ENCODE measurements at places on chromosomes 11 and 22.

DNA sequence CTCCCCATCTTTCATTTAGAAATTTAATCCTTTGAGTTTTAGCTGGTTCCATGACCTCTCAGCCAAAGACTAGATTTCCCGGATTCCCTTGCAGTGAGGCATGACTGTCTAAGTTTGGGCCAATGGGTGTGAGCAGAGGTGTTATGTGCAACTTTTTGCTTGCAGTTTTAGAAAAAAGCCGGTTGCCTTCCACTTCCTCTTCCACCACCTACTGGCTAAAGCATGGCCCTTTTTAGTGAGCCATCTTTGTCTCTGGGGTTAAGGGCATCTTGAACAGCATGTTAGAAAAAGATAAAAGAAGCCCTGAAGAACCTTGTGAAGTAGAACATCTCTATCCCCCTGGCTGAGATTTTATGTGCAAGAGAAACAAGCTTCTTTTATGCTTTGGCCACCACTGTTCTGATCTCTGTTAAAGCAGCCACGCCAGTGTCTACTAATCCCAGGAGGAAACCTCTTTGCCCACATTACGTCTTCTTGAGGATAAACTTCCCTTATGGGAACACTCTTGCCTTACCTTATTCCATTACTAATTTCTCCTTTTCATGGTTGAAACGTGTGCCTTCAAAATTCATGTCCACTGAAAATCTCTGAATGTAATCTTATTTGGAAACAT lies 279.9 kb downstream of the TENM4 start:
- DNase-seq, result no peak

DNA sequence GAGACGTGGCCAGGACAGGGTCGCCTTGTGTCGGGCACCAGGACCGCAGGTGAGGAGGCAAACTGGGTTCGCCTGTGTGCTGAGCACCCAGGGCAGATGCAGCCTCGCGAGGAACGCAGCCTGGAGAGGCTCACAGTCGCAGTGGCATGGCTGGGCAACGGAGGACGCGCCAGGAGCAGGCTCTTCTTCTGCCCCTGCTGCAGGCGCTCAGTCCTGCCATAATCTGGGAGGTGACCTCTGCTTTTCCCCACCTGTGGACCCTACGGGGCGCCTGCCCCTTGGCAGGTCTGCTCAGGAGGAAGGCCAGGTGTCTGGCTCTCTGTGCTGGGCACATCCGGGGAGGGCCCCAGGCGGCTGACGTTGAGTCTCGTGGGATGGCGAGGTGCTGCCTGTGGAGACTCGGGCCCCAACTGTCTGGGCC lies 1136.2 kb downstream of the BRD1 start:
- DNase-seq, result no peak

- DNase-seq, result peak; percentile 43
These were observed 19.4 kb downstream of the HTR3A start for GRCh38 chr11:113994077-113994954.

GRCh38 chr11:19073454-19074415 lies 13.2 kb upstream of the MRGPRX2 start:
- no peak for DNase-seq

DNA sequence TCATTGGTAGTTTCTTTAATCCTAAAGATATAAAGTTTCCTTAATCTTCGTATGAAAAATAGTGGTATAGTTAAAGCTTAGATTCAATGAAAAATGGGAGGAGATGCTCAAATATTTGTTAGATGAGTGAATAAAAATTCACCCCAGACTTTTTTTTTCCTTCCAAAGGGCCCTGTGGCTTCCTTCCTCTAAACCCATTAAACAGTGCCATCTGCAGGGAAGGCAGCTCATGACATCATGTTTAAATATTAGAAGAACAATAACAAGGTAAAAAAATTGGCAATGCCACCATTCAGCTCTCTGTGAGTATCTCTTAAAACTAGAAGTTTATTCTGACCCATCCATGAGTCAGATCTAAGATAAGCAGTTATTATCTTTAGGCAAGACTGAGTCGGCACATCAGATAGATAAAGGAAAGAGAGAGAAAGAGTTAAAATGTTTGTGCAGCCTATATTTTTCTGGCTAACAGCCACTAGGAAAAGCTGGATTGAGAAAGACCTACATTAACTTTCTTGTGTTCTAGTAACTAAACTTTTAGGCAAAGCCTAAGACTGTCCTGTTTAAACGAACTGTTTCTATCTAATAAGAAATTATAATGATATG lies 19.1 kb upstream of the OOSP1 start:
- peak; percentile 29 for DNase-seq

- DNase-seq, result no peak
These were observed 52.7 kb upstream of the HTATIP2 start for GRCh38 chr11:20310596-20311394.

GRCh38 chr22:46500201-46500600 lies 37.2 kb downstream of the CELSR1 start:
- DNase-seq, result no peak

DNA sequence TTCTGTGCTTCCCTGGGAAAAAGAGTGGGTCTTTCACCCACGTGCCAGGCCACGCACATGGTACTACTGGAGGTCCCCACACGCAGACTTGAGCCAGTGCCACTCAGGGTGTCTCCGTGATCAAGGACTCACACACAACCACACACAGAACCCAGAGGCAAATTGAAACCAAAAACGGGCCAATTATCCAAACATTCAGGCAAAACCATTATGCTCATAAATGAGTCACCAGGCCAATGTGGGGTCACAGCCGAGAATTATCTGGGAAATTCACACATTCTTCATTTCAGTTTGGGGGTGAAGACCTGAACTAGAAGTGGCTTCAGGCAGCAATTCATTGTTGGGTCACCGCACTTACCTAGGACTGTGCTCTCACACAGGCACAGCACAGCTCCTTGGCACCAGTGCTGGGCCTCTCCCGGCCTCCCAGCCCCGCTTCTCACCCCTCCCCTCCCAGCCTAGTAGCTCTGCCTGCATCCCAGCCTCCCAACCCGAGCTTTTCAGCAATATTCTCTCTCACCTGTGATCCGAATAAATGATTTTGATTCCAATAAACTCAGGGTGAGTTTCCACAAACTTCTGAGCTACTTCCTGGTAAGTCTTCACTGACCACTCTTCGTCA lies 28.0 kb downstream of the ADA2 start:
- no peak for DNase-seq

DNA sequence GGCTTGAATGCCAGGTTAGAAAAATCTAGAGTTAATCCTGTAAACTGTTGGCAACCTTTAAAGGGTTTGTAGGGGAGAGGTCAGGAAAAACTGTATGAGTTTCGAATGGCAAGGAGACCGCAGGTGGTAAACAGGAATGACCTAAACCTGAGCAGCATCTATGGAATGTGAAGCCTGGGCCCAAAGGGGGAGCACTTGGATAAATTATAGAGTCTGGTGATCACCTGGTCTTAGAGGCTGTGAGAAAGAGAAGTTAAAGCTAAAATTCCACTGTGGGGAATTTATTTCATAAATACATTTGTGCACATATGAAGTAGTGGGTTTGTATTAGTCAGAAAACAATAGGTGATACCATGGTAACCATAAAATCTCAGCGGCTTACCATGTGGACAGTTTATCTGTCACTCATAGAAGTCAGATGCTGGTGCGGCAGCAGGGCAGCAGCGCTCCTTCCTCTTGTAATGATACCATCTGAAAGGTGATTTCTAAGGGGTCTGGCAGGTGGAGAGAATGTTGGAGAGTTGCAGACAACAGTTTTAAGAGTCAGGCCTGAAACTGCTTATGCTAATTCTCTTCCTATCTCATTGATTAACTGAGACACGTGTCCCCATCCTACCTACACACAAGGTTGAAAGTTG lies 1104.4 kb upstream of the CCDC90B start:
- DNase-seq, result no peak

GRCh38 chr11:64186492-64187165 lies 658 bp downstream of the STIP1 start:
- DNase-seq, result peak; percentile 64

DNA sequence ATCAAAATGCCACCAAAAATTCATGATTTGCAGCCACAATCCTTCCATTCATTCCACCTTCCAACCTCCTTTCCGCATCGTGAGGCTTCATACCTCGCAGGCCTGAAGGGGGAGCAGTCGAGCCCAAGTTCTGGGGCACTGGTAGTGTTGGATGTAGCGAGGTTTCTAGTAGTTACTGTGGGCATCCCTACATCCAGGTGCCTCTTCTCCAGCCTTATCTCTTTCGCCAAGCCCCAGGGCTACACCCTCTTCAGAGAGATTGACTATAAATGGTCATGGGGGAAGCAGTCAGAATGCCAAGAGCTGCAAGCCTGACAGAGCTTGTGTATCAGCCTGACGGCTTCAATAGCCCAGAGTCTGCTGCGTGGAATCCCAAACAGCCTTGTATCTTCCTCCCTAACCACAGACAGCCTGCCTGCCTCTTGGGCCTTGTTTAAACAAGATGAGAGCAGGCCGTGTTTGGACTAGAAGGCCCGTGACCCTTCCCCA lies 28.9 kb downstream of the CLMP start:
- DNase-seq, result no peak

- no peak for DNase-seq
These were observed 138.8 kb upstream of the UBASH3B start for GRCh38 chr11:122516686-122517085.

DNA sequence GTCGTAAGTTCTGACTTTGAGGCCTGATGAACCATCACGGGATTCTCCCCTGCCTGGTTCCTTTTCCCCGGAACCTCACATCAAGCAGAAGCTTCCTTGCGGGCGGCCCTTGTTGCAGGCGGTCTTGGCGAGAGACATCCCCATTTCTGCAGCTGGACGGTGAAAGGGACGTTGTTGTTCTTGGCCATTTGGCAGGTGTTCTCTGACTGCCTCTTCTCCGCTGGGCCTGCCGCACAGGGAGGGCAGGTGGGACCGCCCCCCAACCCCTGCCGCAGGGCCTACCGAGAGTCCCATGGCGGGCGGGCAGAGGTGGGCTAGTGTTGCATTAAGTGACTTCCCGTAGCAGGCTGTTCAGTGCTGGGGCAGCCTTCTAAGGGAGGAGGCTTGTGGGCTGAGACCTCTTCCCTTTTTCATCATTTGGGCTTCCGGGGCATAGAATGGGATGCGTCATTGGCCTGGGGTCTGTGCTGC lies 26.9 kb upstream of the GRAMD4 start:
- DNase-seq, result no peak

- DNase-seq, result no peak
These were observed 410 bp downstream of the GLB1L3 start for GRCh38 chr11:134276396-134277182.

GRCh38 chr11:12318791-12319438 lies 58.5 kb upstream of the PARVA start:
- DNase-seq, result no peak

GRCh38 chr22:17250380-17251082 lies 31.3 kb upstream of the ADA2 start:
- no peak for DNase-seq

DNA sequence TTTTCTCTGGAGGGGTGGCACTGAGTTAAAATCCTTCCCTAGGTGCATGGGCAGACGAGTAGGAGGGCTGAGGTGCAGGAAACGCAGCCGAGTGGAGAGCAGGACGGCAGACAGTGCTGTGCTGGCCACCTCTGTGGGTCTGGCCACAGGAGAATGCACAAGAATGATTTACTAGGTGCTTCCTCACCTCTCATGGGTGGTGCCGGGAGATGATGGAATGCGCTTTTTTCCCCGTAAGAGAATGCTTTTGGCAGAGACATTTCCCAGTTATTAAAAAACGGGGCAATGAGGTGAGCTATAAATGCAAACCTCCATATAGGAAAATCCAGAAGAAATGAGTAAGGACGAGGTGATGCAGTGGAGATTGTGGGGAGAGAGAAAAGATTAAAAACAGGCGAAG lies 86.1 kb downstream of the ADAMTS15 start:
- DNase-seq, result no peak

GRCh38 chr11:65298655-65299179 lies 15.9 kb upstream of the CDC42EP2 start:
- DNase-seq, result no peak

DNA sequence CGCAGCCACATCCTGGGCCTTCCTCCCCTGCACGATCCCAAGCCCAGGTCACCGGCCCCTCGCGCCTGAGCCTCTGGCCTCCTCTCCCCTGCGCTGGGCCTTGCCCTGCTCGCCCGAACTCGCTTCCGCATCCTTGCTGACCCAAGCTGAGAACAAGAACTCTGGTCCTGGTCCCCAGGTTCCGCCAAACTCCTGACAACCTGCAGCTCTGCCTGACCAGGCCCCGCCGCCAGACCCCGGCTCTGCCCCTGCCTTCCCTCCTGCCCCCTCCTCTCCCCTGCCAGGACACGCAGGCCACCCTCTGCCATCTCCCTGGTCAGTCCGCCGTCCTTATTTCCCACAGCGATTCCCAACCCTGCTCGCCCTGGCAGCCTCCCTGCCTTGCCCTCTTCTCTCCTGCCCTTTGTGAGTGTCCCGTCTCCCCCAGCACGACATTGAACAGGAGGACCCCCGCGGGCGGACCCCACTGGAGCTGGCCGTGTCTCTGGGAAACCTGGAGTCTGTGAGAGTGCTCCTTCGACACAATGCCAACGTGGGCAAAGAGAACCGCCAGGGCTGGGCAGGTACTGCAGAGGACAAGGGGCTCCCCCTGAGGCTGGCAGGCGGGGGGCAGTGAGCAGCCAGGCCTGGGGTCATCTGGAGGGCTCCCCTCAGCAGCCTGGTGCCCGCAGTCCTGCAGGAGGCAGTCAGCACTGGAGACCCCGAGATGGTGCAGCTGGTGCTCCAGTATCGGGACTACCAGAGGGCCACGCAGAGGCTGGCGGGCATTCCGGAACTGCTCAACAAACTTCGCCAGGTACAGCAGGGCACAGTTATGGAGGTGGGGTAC lies 762 bp downstream of the ANKRD13D start:
- DNase-seq, result no peak

DNA sequence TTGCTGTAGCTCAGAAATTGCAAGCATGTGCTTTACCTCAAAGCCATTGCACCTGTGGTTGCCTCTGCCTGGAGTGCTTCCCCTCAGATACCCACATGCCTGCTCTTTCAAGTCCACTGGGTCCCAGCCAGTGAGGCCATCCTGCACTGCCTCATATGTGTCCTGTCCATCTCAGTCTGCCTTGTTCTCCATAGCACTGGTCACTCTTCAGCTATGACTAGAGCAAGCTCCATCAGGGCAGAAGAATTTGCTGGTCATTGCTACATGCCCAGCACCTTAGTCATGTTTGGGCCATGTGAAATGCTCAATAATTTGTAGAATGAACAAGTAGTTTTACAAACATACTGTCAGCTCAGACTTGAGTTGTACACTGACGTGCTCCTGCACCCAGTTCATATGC lies 64.4 kb upstream of the HORMAD2 start:
- no peak for DNase-seq

DNA sequence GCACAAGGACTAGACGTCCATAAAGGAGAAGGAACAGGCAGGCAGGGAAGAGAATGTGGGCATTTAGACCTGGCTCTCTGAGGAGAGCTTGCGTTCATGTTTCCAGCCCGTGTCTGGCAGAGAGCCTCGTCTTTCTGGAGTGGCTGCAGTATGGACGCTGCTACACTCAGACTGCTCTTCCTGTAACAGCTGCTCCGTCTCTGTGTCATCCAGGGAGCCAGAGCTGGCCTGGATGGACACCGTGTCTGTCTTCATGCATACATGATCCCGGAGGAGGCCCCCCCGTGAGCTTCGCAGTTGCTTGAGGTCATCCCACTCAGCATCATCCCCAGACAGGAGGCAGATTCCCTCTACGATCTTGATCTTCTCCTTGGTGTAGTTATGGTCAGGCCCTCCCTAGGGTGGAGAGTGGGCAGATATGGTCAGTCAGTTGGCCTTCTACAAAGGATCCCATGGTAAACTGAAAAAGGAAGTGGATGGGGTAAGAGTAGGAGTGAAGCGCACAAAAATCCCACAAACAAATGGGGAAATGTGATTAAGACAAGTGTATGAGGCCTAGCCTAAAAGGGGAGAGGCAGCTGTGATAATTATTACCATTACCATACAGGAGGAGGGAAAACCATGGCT lies 13.0 kb upstream of the CKAP5 start:
- DNase-seq, result no peak

GRCh38 chr11:130515829-130516553 lies 67.5 kb downstream of the ADAMTS15 start:
- no peak for DNase-seq
